ENCODE measurements at places on chromosomes 2 and 18.

DNA sequence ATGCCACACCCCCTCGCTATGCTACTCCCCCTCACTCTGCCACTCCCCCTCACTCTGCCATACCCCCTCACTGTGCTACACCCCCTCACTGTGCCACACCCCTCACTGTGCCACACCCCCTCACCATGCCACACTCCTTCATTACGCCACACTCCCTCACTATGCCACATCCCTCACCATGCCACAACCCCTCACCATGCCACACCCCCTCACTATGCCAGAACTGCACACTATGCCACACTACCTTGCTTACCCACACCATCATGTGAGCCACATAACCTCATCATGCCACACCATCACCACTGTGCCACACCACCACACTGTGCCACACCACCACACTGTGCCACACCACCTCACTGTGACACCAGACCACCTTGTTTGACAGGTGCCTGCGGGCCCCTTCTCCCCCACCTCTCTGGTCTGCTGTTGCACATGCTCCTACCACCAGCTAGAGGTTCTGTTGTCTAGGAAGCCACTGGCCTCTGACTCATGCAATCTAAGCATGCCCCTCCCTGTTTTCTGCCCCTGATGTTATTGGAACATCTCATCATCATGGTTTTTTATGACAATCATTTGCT lies 22.0 kb downstream of the MARCHF4 start:
- no peak for DNase-seq

GRCh38 chr2:23585273-23586170 lies 200.5 kb downstream of the KLHL29 start:
- no peak for DNase-seq

- DNase-seq, result no peak
These were observed 4.4 kb downstream of the NFATC1 start for GRCh38 chr18:79400091-79400590.

- DNase-seq, result no peak
These were observed 192.8 kb downstream of the CDCA7 start for GRCh38 chr2:173547499-173547898.

- no peak for DNase-seq
These were observed 28.3 kb downstream of the CSRNP3 start for GRCh38 chr2:165497659-165498317.

DNA sequence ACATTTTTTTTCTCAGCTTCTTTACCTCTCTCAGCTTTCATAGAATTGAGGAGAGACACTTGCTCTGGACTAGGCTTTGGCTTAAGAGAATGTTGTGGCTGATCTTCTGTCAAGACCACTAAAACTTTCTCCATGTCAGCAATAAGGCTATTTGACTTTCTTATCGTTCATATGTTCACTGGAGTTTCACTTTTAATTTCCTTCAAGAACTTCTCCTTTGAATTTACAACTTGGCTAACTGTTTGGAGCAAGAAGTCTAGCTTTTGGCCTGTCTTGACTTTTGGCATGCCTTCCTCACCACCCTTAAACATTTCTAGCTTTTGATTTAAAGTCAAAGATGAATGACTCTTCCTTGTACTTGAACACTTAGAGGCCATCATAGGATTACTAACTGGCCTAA lies 104.4 kb upstream of the SLC39A10 start:
- no peak for DNase-seq

- DNase-seq, result no peak
These were observed 15.5 kb upstream of the MALL start for GRCh38 chr2:110131166-110131565.

- DNase-seq, result no peak
These were observed 98.7 kb downstream of the GRB14 start for GRCh38 chr2:164522561-164522981.

DNA sequence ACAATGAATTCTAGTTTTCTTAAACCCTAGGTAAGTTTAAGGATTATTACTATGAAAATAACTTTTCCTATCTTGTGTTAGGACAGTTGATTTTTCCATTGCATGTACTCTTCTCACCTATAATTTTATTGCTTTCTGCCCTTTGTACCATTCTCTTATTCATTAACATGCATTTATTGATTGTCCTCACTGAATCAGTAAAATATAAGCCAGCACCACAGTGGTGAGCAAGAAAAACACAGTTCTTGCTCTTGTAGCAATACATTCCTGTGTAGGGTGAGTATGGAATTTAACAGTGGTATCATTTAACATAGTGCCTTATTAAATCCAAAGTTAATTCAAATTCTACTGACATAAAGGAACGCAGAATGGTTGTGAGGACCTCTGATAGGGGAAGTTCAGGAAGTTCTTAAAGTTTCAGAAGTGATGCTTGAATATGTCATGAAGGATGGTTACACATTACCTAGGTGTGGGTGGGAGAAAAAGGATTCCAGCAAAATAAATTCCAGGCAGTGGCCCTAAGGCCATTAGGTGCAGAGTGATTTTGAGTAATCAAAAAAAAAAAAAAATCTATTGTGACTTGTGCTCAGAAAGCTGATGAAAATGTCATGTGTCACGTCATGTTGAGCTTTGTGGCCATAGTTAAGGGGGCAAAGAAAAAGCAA lies 104.7 kb upstream of the DSEL start:
- no peak for DNase-seq

- DNase-seq, result no peak
These were observed 65.9 kb downstream of the EDAR start for GRCh38 chr2:108923019-108923700.

- no peak for DNase-seq
These were observed 148.3 kb downstream of the LAMA3 start for GRCh38 chr18:23837591-23837990.

DNA sequence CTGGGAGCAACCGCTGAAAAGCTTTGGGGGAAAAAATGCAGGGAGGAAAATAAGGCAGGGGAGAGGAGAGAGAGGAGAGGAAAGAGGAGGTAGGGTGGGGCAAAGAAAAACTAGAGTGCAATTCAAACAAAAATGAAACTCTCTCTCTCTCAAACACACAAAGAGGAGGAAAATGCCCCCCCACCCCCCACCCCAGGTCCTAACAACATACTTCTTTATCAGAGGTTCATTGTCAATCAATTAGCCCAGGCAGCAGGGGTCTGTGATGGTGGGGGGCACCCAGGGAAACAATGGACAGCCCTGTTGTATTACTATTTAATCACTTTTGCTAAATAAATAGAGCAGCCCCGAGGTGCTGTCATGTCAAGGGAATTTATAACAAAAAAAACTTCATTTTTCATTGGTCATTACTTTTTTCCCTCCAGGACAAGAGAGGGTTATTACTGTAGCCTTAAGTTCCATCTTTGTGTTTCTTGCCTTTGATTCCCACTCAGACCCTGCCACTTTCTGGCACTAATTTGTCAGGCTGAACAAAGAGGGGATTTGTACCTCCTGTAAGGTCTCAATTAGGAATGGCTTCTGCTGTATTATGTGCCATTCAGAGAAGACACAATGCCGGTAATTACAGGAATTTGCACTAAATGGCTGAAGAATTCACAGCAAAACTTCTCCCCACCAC lies 55.0 kb downstream of the PLEKHM3 start:
- DNase-seq, result no peak

- no peak for DNase-seq
These were observed 81.4 kb downstream of the CDCA7 start for GRCh38 chr2:173436088-173436487.

DNA sequence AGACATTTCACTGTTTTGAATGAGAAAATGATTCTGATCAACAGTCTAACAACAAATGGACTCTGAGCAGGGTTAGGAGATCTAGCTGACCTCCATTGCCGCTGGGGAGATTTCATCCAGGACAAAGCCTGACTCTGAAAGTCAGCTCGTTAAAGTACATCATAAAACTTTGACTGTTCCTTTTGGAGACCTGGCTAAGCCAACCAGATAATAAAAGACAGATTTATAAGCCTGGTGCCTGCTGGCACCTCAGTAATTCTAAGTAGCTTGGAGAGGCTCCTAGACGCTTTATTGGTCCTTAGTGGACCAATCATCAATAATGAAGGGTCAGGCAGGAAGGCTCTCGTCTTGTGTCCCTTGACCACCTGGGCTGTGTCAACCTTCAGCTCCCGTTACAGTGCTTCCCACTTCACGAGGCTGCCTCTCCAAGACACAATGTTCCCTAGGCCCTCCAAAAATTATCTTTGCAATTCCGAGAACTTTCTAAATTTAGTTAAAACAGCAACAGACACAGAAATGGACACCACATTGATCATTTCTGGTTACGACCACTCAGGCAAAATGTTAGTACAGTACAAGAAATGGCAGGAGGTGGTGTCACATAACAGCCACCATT lies 47.9 kb upstream of the PMAIP1 start:
- DNase-seq, result no peak

GRCh38 chr2:28359222-28360057 lies 33.2 kb upstream of the FOSL2 start:
- DNase-seq, result peak; percentile 68

- DNase-seq, result no peak
These were observed 11.9 kb downstream of the BCL2 start for GRCh38 chr18:63307551-63308200.

GRCh38 chr2:158973116-158973956 lies 4.9 kb downstream of the TANC1 start:
- DNase-seq, result no peak

DNA sequence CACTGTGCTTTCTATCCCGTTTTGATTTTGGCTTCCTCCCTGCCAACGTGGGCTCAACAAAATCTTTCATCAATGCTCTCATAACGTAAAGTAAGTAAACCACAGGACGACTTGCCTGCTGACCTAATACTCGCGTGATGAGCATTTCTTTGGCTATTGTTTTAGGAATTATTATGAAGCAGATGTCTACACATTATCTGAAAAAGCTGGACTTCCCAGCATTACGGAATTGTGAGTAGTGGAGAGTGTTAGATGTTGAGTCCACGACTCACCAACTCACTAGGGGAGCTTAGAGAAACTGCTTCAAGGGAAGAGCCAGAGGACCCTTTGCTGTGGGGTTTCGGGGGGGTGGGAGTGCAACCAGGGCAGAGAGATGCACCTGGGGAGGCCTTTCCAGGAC lies 21.9 kb downstream of the HJURP start:
- DNase-seq, result no peak

DNA sequence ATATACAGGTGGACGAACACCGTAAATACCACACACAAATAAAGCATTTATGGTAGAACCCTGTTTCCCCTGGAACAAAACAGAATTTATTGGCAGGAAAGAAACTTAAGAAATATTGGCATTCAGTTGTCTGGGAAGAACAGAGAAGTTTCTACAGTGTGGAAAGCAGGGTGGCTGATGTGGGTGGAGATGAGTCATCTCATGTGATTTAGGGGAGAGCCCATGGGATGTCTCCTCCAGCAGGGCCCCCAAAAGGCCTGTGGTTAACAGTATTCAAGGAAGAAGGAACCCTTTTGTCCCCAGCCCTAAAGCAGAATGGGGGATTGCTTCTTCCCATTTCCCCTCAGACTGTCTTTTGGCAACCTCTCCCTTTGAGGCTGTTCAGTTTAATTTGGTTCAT lies 24.2 kb downstream of the SIX3 start:
- DNase-seq, result no peak

GRCh38 chr2:227414846-227415245 lies 27.1 kb upstream of the SCYGR1 start:
- DNase-seq, result no peak

Measured in stimulated activated CD8-positive, alpha-beta memory T cell treated with anti-CD3 and anti-CD28 coated beads, Interleukin-2, amount 100 ng/mL, for 48 hours (primary cell).